ENCODE measurements at places on chromosomes 2 and 18. TPM values are rescaled to one million over a fixed set of nuclear protein-coding genes. Genes with fewer than 3 reads are reported as not detected.
A peak's percentile ranks its signal among the peaks of the same experiment; 100 is the strongest.

The POLR1A gene
- total RNA-seq, result 14.8 TPM

The LIMS2 gene
- 12.4 TPM for total RNA-seq

The ITPRIPL1 gene
- total RNA-seq, result 5.4 TPM

The NPHP1 gene
- total RNA-seq, result 2.7 TPM

The VIL1 gene
- total RNA-seq, result not detected

The GDF7 gene
- 42.0 TPM for total RNA-seq

GRCh38 chr2:186456941-186457340 lies 29.1 kb upstream of the ZC3H15 start:
- DNase-seq, result no peak

DNA sequence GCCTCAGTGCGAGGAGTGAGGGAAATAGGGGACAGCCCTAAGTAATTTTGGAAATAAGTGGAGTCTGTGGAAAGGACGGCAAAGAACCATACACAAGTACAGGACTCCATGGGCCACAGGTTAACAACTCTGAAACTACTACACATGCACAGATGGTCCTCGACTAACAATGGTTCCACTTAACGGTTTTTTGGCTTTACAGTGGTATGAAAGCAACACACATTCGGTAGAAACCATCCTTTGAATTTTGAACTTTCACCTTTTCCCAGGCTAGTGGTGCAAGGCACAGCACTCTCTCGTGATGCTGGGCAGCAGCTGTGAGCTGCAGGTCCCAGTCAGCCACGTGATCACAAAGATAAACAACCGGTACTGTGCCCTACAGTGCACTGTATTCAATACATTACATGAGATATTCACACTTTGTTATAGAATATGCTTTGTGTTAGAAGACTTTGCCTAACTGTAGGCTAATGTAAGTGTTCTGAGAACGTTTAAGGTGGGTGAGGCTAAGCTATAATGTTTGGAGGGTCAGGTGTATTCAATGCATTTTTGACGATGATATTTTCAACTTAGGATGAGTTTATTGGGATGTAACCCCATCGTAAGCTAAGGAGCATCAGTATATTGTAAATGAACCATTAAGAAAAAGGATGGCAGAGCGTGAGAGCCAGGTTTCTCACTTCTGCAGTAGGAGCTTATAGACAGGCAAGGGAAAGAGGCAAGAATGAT lies 44.6 kb downstream of the TBC1D8 start:
- no peak for DNase-seq

DNA sequence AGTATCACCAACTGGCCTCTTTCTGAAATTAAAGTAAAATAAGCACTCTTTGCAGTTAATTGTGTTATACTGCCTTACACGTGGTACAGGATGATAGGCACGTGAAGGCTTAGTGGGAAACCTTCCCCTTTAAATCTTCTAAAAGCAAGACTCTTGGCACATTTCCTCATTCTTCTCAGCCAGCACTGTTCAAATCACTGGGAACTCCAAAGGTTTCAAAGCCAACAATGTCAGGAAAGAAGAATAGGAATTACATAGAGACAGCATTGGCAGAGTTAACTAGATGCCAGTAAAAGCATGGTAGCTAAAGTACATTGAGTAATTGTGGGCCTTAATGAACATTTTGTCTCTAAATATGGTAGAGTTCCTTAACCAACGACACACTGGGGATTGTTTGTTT lies 96.4 kb downstream of the DTNA start:
- peak; percentile 11 for DNase-seq

- DNase-seq, result no peak
These were observed 81.5 kb downstream of the PRPF40A start for GRCh38 chr2:152635635-152636298.

- DNase-seq, result no peak
These were observed 5.0 kb downstream of the NT5DC4 start for GRCh38 chr2:112725545-112726457.

DNA sequence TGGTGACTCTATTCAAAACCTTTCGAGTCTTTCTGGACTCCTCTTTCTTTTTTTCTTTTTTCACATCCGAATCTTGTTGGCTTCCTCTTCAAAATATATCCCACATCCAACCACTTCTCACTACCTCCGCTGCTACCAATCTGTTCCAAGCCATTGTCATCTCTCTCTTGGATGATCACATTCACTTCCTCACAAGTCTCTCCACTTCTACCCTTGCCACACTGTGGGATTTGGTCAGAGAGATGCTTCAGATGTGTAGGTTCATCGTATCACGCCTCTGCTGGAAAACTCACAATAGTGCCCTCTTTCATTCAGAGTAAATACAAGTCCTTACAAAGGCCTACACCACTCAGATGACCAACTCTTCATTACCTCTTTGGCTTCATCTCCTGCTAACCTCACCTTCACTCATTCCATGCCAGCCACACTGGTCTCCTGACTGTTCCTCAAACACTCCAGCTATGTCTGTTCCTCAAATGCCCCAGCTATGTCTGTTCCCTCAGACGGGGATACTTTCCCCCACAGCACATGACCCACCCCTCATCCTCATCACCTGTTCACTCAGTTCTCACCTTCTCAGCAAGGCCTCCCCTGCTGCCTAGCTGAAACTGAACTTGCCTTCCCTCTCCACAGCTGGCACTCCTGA lies 67.2 kb upstream of the PELI1 start:
- DNase-seq, result no peak

DNA sequence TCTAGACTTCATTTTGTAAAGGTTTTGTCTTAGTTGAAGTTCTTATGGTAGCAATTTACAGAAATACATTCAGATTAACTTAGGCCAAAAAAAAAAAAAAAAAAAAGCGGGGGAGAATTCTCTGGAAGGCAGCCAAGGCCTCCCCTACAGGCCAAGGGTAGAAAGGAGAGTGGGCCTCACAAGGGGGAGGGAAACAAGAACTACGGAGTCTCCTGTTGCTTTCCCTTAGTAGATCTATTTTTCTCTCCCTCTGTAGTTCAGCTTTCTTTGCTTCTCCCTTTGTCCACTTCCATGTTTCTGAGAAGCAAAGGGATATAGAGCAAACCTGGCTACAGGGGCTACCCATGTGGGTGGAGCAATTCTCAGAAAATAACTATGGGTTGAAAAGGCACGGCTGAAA lies 2.4 kb upstream of the STK11IP start:
- DNase-seq, result no peak

DNA sequence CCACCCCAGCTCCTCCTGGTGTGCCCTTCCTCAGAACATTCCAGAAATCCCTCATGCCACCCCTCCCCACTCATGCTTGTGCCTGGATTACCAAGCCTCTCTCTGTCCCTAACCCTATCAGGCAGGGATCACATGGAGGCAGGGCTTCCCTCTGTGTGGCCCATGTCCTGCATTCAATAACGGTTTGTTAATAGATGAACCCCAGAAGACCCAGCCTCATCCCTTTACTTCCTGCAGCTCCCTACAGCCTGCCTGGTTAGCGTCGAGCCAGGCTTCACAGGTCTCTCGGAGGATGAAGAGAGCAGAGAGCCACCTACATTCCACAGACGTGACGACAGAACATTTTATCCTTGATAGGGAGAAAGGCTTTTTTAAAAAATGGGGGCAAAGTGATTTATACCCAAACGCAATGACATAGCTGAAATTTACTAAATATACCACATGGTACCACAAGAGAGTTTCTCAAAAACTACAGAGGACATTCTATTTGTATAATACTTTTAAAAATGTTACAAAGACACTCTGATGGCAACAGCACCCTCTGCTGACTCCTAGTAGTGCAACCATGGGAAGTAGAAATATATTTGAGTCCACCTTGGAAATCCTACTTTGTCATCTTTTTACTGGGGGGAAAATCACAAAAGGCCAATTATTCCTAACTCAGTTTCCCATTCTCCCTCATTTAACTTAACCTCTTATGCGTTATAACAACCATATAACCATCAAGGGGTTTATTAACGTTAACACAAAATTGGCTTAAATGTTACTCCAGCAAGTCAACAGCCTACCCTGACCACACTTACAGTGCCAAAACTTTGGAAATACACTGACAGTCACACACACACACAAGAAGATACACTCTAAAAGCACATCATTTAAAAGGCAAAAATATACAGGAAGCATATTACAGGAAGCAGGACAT lies 30.7 kb downstream of the FBXO15 start:
- no peak for DNase-seq

- no peak for DNase-seq
These were observed 94.3 kb downstream of the ADCYAP1 start for GRCh38 chr18:998936-999335.

DNA sequence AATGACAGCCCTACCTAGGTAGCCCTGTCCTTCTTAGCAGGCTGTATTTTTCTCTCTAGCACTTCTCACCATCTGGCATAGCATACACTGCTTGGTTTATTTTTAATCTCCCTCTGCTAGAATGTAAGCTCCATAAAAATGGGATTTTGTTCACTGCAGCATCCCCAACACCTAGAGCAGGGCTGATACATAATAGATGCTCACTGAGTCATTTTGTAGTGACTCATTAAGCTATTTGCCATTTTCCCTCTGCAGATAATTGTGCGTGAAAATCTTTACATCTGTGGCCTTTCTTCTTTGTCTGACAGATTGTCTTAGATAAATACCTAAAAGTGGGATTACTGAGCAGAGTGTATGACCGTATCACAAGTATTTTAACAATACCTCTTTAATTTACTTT lies 82.5 kb downstream of the CERS6 start:
- DNase-seq, result no peak

- no peak for DNase-seq
These were observed 38.9 kb downstream of the HS6ST1 start for GRCh38 chr2:128279786-128280157.

GRCh38 chr2:237132799-237133198 lies 47.1 kb downstream of the COPS8 start:
- DNase-seq, result no peak

GRCh38 chr2:196725882-196726281 lies 73.6 kb downstream of the GTF3C3 start:
- DNase-seq, result no peak
